ENCODE measurements at places on chromosomes 5 and 9.

DNA sequence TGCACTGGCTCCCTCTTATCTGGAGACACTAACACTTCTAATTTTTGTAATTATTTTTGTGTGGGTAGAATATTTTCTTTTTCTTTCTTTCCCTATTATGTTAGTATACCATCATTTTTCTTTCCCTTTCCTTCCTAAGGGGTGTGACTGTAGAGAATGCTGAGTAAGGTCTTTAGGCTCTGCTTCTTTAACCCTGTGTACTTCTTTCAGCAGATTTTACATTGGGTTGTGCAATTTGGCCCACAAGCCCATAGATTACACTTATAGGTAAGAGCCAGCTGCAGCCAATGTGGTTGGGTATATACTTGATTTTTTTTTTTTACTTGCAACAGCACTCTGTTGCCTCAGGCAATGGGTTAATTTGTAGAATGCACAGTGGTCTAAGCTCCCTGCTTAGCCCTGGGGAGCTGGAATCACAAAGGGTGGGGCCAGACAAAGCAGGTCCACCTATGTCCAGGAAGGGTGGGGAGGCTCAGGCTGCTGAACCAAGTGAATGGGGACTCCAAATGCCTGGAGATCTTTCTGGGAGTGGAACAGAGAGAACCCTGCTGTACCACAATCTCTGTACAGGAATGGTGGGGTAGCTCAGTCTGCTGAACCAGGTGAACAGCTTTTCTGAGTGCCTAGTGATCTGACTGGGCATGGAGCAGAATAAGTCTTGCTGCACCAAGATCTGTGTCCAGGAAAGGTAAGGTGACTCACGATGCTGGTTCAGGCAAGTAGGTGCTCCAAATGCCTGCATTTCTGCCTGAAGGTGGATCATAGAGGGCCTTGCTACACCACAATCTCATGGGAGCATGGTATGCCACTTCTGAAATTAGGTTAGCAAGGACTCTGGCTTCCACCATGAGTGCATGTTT, 64.9 kb downstream of the SLC25A46 start:
- H3K27ac ChIP-seq = no peak overlapping the region
- no peaks in the 10 kb centered on the region for H3K4me1 ChIP-seq
- no peak overlapping the region for H3K4me3 ChIP-seq

- H3K27me3 ChIP-seq = no peaks in the 10 kb centered on the region
- peak overlapping the region; percentile 55 for H3K4me3 ChIP-seq
- DNase-seq = peak; percentile 92
- H3K36me3 ChIP-seq = peaks cover 58% of the 10 kb centered on the region
- peaks cover 76% of the 10 kb centered on the region for H3K4me1 ChIP-seq
Observed at GRCh38 chr9:126471084-126471624, 142.6 kb upstream of the LMX1B start.

GRCh38 chr9:113228130-113228665, 6.9 kb downstream of the SLC31A1 start:
- peaks cover 22% of the 10 kb centered on the region for H3K4me1 ChIP-seq
- H3K4me3 ChIP-seq = no peak overlapping the region
- H3K36me3 ChIP-seq = peaks cover 5% of the 10 kb centered on the region
- no peaks in the 10 kb centered on the region for H3K27me3 ChIP-seq
- no peak overlapping the region for H3K27ac ChIP-seq
- DNase-seq = no peak

GRCh38 chr5:67730917-67731474, 484.6 kb upstream of the PIK3R1 start:
- H3K36me3 ChIP-seq = no peaks in the 10 kb centered on the region
- H3K27me3 ChIP-seq = peaks cover 5% of the 10 kb centered on the region
- DNase-seq = no peak
- H3K4me1 ChIP-seq = no peaks in the 10 kb centered on the region
- no peak overlapping the region for H3K4me3 ChIP-seq

DNA sequence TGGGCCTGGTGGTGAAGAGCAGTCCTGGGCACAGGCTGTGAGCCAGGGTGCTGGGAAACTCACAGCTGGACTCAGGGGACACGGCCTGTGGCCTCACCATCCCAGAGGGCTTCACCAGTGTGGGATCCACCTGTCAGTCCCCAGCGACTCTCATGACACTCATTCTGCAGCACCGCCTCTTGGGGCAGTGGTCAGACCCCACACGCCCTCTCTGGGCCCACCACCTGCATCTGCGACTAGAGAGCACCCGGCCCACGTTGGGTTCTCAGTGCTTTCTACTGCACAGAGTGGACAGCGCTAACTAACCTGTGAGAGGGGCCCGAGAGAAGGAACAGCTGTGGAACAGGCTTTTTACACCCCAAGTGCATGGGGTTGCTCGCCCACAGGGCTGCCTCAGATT, 45.8 kb upstream of the GARNL3 start:
- peaks cover 16% of the 10 kb centered on the region for H3K4me1 ChIP-seq
- no peaks in the 10 kb centered on the region for H3K36me3 ChIP-seq
- H3K27ac ChIP-seq = no peak overlapping the region

- H3K4me3 ChIP-seq = no peak overlapping the region
- H3K4me1 ChIP-seq = peaks cover 10% of the 10 kb centered on the region
Observed at GRCh38 chr5:82738681-82739269, 338.4 kb downstream of the TMEM167A start.

DNA sequence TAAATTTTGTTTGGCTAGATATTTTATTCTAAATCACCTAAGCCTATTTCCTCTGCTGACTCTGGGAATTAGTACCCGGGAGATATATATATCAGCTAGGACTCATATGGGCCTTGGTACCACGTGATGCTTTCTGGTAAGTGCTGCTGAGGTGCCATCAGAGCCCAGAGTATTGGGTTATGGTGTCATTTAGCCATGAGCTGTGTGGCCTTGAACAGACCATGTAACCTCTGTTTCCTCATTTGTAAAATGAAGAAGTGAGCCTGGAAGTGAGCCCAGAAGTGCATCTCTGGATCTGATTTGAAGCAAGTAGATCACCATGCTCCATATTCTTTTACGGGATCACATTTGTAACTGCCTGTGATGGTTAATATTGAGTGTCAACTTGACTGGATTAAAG, 126.1 kb downstream of the GPBP1 start:
- no peak overlapping the region for H3K4me3 ChIP-seq
- H3K36me3 ChIP-seq = no peaks in the 10 kb centered on the region
- DNase-seq = no peak
- H3K27ac ChIP-seq = no peak overlapping the region
- peaks cover 3% of the 10 kb centered on the region for H3K27me3 ChIP-seq

- no peaks in the 10 kb centered on the region for H3K4me1 ChIP-seq
- no peaks in the 10 kb centered on the region for H3K36me3 ChIP-seq
- DNase-seq = no peak
- no peak overlapping the region for H3K27ac ChIP-seq
- H3K4me3 ChIP-seq = no peak overlapping the region
- peaks cover 14% of the 10 kb centered on the region for H3K27me3 ChIP-seq
Observed at GRCh38 chr5:39519566-39520231, 94.9 kb upstream of the DAB2 start.

DNA sequence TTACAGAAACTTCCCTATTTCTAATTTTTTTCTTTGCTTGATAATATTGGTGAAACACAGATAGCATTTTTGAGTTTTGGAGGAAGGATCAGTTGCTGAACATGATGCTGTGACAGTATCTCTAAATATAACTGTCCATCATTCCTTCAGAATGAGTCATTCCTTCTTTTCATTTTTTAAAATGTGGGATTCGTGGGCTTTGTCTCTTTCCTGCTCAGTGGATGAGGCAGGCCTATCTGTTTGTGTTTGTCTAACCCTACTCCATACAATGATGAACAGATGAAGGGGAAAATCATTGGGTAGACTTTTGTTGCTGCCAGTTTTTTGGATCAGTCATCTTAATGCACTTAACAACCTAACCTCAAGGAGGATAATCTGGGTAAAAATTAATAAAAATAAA, 15.7 kb upstream of the OR13C8 start:
- no peaks in the 10 kb centered on the region for H3K4me1 ChIP-seq
- H3K36me3 ChIP-seq = no peaks in the 10 kb centered on the region
- H3K27ac ChIP-seq = no peak overlapping the region
- DNase-seq = no peak
- H3K27me3 ChIP-seq = no peaks in the 10 kb centered on the region

DNA sequence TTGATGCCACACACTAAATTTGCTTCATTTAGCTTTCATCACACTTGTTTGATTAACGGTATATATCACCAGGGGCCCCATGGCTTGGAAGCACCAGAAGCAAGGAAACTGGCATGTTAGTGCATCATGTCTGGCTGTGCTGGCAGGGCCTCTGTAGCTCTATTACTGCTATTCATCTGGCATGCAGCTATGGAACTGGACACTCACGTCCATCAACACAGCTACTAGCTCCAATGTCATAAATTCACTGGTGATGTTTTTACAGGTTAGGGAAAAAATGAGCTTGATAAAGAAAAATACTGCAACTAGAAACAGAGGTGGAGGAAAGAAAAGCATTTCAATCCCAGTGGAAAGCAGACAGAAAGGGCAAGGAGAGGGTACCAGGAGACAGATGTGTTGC, 343.2 kb downstream of the DEPDC1B start:
- H3K4me1 ChIP-seq = no peaks in the 10 kb centered on the region
- H3K27me3 ChIP-seq = no peaks in the 10 kb centered on the region
- no peak for DNase-seq
- H3K27ac ChIP-seq = no peak overlapping the region
- no peaks in the 10 kb centered on the region for H3K36me3 ChIP-seq

DNA sequence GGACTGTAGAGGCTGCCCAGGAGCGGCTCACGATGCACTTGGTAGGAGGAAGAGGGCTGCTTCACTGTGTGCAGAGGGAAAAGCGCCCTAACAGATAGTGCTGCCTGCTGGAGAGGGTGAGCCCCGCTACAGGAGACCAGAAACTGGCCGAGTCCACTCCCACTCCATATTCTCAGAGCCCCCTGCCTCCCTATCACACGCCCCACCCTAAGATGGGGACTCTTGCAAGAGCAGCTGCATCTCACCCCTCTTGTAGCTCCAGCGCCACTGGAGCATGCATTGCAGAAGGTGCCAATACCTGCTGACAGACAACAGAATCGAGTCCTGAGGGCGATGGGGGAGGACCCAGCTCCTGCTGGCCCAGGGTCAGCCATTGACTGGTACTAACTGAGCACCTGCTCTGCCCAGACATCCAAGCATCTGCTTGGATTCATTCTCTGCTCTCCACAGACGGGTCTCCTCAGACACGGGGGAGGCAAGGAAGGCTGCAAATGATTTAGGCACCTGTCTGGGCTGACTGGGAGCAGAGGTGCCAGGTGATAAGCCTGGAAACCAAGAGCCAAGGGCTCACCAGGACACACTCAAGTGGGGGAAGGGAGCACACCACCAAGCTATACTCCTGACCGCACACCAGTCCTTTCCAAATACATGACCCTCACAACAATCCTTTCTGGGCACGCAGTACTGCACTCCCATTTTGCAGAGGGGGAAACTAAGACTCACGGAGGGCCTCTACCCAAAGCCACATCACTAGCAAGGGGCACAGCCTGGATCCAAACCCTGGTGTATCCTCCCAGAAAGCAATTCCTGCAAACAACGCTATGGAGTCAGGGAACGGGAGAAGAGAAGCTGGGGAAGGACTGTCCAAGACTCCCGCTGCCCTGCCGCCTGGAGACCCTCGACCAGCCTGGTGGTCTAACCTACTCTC, 1.6 kb downstream of the BICD2 start:
- peak overlapping the region; percentile 94 for H3K4me3 ChIP-seq
- H3K27me3 ChIP-seq = no peaks in the 10 kb centered on the region
- H3K36me3 ChIP-seq = peaks cover 3% of the 10 kb centered on the region
- peaks cover 47% of the 10 kb centered on the region for H3K4me1 ChIP-seq

- no peak overlapping the region for H3K27ac ChIP-seq
- no peaks in the 10 kb centered on the region for H3K36me3 ChIP-seq
- peaks cover 2% of the 10 kb centered on the region for H3K27me3 ChIP-seq
- no peaks in the 10 kb centered on the region for H3K4me1 ChIP-seq
- no peak overlapping the region for H3K4me3 ChIP-seq
- no peak for DNase-seq
Observed at GRCh38 chr5:176296-176823, 14.9 kb upstream of the LRRC14B start.

DNA sequence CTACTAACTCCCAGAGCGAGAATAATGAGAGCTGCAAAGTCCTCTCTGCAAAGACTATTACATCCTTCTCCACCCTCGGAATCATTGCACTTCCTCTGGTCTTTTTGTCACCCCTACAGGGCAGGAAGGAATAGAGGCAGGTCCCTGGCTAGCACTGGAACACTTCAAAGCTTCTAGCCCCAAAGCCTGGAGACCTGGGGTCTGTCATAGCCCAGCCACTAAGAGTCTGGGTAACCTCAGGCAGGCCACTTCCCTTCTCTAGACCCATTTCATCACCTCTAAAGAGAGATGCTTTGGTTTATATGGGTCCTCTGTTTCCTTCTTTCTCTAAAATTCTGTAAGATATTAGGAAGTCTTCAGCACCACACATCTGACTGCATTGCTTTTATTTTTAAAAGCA, 6.7 kb downstream of the ADRB2 start:
- DNase-seq = peak; percentile 52
- peaks cover 42% of the 10 kb centered on the region for H3K27me3 ChIP-seq
- no peaks in the 10 kb centered on the region for H3K36me3 ChIP-seq

- DNase-seq = no peak
- peaks cover 36% of the 10 kb centered on the region for H3K4me1 ChIP-seq
- no peaks in the 10 kb centered on the region for H3K27me3 ChIP-seq
Observed at GRCh38 chr5:40278881-40279280, 400.8 kb upstream of the PTGER4 start.

DNA sequence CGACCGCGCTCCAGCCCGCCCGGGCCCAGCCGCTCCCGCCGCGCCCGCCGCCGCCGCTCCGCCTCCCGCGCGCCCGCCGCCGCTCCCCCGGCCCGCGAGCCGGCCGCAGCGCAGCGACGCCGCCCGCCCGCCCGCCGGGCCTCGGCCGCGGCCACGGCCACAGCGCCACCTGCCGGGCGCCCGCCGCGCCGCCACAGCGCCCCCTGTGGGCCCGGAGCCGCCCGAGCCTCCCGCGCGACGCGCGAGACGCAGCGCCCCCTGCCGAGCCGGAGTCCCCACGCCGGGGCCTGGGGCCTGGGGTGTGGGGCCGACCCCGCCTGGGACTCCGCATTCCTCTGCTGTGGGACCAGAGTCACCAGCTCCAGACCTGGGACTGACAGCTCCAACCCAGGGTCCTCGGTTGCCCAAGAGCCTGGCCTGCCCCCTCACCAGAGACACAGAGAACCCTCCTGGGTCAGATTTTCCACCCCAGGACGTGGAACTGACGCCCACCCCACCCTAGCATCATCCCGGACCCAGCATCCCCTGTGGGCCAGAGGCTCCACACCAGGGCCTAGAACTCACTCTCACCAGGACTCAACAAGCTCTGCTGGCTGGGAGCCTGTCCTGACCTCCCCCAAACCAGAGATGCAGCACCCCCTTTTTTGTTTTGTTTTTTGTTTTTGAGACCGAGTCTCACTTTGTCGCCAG, at the start of gene RAPGEF1:
Gene RAPGEF1, minus strand, starts transcription at position 118 of the 690 bp plus-strand sequence. CDS start 246 bp downstream, outside the sequence.
- peak within 1 kb of the TSS; percentile 85 for H3K27ac ChIP-seq
- H3K4me3 ChIP-seq = peak within 1 kb of the TSS; percentile 91
- H3K4me1 ChIP-seq = peaks cover 64% of the 10 kb centered on the region
- H3K27me3 ChIP-seq = no peaks in the 10 kb centered on the region
- peak; percentile 82 for DNase-seq

GRCh38 chr5:172420235-172420939, 33.9 kb downstream of the SH3PXD2B start:
- DNase-seq = peak; percentile 34
- H3K4me1 ChIP-seq = peaks cover 4% of the 10 kb centered on the region
- no peak overlapping the region for H3K27ac ChIP-seq
- H3K4me3 ChIP-seq = no peak overlapping the region
- H3K27me3 ChIP-seq = no peaks in the 10 kb centered on the region

GRCh38 chr9:926976-927375, 49.5 kb upstream of the DMRT3 start:
- no peaks in the 10 kb centered on the region for H3K4me1 ChIP-seq
- no peak overlapping the region for H3K27ac ChIP-seq
- peaks cover 8% of the 10 kb centered on the region for H3K27me3 ChIP-seq
- H3K36me3 ChIP-seq = no peaks in the 10 kb centered on the region
- DNase-seq = no peak

GRCh38 chr5:76714751-76715485, 1.0 kb upstream of the F2R start:
- H3K4me3 ChIP-seq = peak overlapping the region; percentile 79
- H3K4me1 ChIP-seq = peaks cover 52% of the 10 kb centered on the region
- H3K27me3 ChIP-seq = peaks cover 25% of the 10 kb centered on the region
- peak; percentile 49 for DNase-seq
- peaks cover 11% of the 10 kb centered on the region for H3K36me3 ChIP-seq
